ENCODE measurements at places on chromosomes 12 and 14.

GRCh38 chr12:30914986-30915591 lies 11.5 kb upstream of the TSPAN11 start:
- DNase-seq: no peak

DNA sequence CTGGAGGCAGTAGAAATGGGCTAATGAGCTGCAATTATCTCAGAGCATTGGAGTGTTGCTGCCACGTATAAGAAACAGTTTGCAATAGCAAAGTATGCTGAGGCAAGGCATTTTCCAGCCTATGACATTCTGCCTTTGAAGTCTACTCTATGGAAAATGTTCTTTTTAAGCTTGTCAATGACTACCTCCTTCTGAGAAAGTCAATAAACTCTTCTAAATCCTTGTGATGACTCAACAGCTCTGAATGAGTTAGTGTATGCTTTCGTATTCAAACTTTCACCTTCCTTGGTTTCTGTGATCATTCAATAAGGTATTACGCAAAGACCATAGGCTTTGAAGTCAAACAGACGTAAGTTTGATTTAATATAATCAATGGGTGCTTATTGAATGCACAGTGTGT lies 111.2 kb downstream of the CAPZA3 start:
- DNase-seq: no peak

DNA sequence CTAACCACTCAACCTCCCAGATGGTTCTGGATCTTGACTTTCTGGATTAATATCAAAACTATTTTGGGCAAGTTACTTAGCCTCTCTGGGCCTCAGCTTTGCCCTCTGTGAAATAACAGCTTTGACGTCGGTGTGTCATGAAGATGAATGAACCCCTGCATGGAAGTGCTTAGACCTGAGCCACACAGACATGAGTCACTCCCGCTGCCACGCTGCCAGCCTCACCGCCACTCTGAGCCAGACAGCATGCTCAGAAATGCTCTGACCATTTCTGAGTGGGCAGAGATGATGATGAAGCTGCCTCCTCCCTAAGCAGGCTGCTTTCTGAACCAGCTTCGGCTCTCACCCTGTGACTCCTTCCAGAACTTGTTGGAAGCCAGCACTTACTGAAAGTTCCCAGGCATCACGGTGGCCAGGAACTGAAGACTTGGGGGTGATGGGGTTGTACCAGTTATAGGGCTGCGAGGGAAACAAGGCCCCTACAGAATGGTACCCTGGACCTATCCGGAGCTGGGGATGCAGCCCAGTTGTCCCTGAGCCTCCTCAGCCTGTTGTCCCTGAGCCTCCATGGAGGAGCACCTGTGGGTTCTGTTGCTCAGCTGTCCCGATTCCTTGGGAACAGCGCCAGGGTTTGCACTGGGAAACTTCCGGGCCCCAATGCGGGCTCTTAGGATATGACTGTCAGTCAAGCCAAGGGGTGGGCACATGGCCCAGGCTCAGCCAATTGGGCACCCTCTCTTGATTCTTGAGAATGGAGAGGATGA lies 2.0 kb upstream of the CCDC197 start:
- DNase-seq: peak; percentile 68

DNA sequence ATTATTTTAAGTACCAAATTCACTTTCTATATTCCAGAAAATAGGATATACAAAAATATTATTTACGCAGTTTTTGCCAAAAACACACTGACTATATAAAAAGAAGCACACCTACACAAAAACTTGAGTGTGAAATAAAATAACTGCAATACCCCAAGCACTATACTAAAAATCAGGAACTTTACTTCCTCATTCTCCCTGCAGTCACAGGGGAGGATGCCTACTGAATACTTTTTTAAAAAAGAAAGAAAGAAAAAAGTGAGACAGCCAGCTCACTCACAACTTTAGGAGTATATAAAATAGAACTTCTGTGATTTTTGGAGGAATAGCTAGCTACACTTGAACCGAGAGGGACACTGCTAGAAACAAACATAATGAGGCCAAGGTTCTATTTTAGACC lies 12.2 kb downstream of the RPS6KA5 start:
- no peak for DNase-seq

- no peak for DNase-seq
Measured at GRCh38 chr12:11564984-11565651, 84.4 kb upstream of the ETV6 start.

DNA sequence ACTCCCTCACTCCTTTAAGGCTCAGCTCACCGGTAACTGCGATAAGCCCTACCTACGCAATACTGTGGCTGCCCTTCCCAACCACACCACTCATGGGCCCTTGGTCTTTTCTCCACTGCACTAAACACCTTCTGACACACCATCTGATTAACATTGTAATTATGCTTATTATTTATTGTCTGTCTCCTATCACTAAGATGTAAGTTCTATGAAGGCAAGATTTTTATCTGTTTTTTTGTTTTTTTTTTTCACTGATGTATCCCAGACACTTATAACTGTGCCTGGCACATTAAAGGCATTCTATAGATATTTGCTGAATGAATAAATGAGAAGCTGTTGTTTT lies 34.2 kb upstream of the PYGL start:
- DNase-seq: no peak

All from activated naive CD4-positive, alpha-beta T cell treated with anti-CD3 and anti-CD28 coated beads, Interleukin-2, amount 50 U/mL, for 16 hours (primary cell).